ENCODE measurements at places on chromosomes 11 and 22.

DNA sequence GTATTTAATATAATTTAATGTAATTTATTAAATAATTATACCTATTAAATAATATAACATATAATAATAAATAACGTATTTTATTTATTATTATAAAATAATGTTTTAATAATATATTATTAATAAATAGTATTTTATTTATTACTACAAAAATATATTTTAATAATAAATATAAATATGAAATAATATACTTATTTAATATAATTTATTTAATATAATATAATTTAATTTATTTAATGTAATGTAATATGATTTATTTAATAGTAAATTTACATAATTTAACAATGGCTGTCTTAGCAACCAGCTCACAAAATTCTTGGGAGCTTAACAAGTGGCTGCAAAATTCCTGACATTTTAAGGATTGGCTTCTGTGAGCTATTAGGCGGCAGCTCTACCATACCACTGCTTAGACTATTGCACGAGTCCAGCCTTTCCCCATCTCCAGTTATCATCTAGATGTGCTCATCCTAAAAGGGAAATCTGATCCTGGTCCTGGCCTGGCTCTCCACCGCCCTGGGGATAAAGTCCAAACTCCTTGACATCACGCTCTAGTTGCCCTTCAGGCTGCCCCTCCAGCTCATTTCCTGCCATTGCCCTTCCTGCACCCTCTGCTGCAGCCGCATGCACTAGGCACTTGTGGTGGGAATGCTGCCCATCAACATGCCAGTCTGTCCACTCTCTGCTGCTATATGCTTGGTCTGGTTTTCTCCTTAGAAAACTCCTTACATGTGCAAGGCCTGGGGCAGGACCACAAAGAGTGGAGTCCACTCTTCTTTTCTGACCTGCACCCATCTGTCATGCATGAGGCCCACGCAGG, 9.8 kb downstream of the MMP20 start:
- no peak for DNase-seq

GRCh38 chr22:44167501-44167900, 13.2 kb upstream of the PARVG start:
- no peak for DNase-seq

GRCh38 chr22:46574993-46575910, 37.8 kb upstream of the CELSR1 start:
- no peak for DNase-seq

GRCh38 chr11:120128392-120129119, 9.4 kb downstream of the TRIM29 start:
- no peak for DNase-seq

GRCh38 chr11:72084076-72084475, 3.4 kb downstream of the LRRC51 start:
- no peak for DNase-seq

DNA sequence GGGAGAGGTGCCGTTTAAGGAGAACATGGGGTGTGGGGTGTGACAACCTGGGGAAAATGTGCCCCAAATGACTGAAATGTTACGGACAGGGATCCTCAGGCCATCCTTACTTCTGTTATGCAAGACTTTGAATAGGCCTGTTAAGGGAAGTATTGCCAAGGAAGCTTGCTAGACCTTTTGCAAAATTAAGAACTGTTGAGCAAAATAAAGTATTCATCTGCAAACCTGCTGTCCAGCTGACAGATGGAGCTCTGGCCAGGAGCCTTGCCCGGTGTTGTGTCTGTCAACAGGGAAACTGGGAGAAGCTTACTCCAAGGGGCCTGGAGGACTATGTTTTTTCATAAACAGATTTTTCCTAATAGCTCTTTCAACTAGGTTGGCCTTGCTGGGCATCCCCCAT, 48.0 kb downstream of the FAT3 start:
- no peak for DNase-seq

- DNase-seq = no peak
These were observed 8.8 kb upstream of the BMAL1 start for GRCh38 chr11:13268791-13269190.

DNA sequence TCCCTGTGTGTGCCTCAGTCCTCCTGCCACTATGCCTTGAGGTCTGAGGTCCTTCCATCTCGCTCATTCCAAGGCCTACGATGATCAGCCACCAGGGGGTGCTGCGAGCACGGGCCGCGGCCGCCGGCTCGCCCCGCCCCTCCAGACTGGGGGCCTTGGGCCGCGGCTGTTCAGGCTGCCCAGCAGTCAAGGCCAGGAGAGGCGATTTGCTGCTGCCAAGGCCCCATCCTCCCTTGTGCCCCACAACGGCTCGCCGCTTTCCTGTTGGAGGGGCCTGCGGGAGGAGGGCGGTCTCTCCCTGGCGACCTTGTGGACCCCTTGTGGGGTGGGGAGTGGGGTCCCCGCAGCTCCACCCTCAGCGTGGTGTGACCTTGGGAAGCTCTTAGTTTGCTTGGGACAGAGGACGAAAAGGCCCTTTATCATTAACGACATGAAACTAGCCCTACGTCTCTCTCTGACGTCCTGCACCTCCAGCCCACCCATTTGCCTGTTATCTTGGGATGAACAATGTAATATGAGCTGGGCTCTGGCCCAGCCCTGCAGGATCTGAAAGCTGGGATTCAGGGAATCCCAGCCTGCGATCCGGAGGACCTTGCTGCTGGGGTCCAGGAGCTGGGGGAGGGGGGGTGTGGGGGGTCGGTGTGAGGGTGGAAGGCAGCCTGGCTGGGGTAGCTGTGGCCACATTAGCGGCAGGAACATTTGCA, 5.3 kb upstream of the GALR3 start:
- peak; percentile 91 for DNase-seq

DNA sequence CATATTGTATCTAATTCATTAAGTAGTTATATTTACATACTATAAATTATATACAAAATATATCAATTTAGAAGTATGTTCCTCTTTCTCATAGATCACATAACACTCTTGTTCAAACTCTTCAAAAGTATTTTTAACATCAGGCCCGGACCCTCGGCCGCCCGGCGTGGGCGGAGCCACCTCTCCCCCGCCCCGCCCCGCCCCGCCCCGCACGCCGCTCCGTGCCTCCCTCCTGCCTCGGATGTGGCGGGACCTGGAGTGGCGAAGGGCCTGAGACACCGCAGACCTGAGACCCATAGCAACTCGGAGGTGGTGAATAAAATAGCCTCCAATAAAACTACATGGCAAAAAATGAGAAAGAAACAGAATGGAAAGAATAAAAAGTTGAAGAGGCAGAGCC, 105.9 kb upstream of the BDNF start:
- DNase-seq = no peak

GRCh38 chr22:23553924-23554870, 25.9 kb downstream of the IGLL1 start:
- DNase-seq = no peak

GRCh38 chr11:75200051-75200450, 40.5 kb upstream of the TPBGL start:
- DNase-seq = no peak

DNA sequence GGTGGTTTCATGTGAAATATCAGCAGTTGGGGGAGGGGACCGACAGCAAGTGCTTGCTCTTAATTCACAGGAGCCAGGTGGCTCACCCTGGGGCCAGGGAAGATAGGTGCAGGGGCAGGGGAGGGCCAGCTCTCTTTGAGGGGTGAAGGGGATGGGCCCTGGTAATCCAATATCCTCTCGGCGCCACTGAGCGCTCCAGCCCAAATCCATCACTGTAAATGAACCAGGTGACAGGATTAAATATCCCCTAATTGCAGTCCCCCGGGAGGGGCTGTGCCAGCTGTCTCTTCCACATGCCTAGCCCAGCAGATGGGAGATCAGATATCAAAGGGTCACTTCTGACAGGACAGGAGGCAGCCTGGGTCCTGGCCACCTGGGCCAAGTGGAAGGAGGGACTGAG, 531.8 kb upstream of the CADM1 start:
- no peak for DNase-seq

- no peak for DNase-seq
These were observed 48.6 kb upstream of the ADA2 start for GRCh38 chr22:17267661-17268330.

DNA sequence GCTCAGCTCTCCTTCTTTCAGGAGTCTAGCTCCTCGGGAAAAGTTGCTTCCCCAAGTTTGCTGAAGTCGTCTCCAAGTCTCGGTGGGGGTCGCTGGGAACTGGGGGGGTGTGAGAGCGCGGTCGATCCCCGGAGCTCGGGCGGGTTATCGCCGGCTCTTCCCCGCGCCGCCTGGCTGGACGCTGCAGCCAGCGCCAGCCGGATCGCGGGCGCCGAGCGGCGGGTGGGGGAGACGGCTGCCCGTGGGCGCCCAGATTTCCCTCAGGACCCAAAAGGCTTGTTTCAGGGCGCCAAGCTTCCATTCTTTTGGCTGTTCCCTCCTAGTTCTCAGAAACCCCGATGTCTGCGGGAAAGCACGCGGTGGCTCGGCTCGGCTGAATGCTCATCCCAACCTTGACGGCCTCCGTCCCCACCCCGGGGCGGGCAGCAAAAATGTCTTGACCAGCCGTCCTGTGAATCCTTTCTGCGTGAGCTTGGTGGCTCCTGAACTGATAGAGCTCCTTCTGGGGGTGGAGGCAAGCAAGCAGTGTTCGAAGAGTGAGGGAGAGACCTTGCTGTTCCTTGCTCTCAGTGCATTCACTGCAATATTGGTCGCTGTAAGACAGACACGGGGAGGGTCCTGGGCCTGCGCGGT, 1.7 kb downstream of the ZBTB16 start:
- DNase-seq = no peak

- no peak for DNase-seq
These were observed 78.5 kb upstream of the OR5AK2 start for GRCh38 chr11:56910046-56910773.

- peak; percentile 63 for DNase-seq
These were observed 851 bp downstream of the PTDSS2 start for GRCh38 chr11:450809-451451.

DNA sequence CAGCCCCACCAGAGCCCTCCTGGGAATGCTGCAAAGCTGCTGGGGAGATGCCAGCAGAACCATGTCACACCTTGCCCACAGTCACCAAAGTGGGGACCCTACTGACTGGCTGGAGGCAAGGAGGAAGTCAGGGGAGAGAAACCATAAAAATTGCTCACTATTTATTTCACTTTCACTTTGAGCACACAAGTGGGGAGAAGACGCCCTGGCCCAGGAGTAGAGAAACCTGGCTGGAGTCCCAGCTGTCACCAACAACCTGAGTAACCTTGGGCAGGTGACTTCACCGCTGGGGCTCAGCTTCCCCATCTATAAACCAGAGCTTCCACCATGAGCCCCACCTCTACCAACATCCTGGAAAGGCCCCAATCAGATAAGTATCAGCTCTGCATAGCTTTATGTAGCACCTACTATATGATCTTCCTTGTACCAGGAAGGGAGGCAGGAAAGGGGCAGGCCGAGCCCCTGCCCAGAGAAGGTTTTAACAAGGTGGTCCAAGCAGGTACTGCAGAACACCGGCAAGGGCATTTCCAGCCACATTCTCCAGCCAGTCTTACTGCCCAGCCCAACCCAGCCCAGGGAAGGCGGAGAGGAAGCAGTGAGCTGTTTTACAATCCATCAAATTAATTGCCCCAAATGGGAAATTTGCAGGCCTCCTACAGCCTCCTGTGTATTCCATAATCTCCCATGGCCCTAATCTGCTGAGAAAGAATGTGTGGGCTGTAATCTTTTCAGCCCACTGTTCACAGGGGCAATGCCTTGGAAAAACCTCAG, 27.6 kb downstream of the PLEKHA7 start:
- DNase-seq = peak; percentile 72

GRCh38 chr11:115244758-115245157, 259.5 kb downstream of the CADM1 start:
- DNase-seq = no peak

DNA sequence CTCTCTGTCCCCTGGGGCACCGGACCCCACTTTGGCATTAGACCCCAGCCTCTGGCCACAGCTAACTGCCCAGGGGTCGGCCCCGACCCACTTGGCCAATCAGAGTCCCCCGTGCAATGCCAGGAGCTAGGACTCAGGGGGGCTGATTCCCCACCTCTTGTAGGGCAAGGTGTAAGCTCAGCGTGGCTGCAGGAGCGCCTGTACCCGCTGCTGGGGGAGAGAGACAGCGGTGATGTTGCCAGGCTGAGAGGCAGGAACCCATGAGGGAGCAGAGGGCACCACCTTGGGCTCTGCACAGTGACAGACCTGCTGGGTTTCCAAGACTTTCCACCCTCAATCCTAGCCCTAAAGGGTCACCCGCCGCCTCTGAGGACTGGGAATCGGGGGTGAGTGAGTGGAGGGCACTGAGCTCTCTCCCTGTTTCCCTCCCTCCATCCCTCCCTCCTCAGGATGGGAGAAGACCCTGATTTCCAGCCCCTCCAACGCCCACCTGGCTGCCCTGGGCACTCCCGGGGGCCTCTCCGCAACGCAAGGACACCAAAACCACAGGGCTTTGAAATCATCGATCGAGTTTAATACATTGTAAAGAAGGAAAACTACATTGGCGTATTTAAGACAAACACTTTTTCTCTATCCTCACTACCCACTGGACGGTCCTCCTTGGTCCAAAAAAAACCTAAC, 128.4 kb downstream of the ARHGAP8 start:
- no peak for DNase-seq

All from GM12892 (cell line).